ENCODE measurements at places on chromosomes 2 and 18.
A peak's percentile ranks its signal among the peaks of the same experiment; 100 is the strongest.

- DNase-seq, result peak; percentile 27
These were observed 8.6 kb downstream of the RBMS1 start for GRCh38 chr2:160484859-160485520.

DNA sequence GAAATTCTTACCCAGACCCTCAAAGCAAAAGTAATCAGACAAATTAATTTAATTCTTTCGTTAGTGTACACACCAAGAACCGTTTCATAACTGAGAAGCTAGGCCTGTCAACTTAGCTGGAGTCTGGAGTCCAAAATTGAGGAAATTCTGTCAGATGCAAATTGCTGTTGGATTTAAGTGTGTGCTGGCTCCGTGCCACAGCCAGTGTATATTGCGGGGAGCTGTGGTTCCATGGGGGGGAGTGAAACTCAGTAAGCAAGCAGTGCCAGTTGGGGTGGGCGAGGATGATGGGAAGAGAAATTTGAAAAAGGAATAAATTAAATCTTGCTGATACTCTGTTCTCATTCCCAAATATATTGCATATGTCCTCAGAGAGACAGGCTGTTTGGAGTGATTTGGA is 4.0 kb downstream of the ARPC2 start:
- DNase-seq, result no peak

DNA sequence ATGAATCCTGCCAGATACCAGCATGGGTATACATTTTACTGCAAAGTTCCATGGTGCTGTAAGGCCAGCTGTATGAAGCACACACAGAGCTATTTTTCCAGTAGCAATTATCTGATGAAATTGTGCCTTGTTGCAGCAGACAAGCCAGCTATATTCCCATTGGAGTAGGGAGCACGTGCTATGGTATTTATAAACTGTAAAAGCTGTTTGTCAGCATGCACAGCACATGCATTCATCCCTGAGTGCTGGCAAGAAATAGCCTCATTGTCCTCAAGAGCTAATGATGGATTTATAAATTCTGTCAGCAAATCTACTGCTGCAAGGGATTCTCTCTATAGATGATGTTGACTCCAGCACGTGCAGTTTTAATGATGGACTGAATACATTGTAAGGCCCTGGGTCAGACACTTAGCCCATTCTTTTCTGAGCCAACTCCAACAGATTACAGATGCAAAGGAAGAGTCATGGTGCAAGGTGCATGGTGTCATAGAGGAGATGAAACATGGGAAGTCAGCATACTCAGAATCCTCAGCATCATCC is 61.7 kb downstream of the KCNS3 start:
- no peak for DNase-seq

- no peak for DNase-seq
These were observed 5.0 kb downstream of the RNF152 start for GRCh38 chr18:61887838-61888237.

- DNase-seq, result no peak
These were observed 50.4 kb downstream of the PLB1 start for GRCh38 chr2:28546242-28546641.

DNA sequence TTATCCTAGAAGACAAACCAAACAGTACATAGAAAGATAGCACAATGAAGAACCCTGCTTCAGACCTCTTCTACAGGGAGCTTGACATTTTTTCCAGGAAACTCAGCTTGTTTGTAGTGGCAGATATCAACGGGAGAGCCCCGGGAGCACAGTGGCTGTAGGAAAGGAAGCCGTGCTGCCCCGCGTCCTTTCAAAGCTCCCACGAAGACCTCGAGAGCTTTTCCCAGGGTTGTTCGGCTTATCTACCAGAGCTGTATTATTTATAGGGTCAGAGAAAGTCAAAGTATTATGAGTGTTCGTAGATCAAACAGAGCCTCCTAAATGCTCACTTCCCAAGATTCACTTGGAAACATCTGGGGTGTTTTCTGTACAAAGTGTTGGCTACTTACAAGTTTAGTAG is 167.1 kb upstream of the COPS8 start:
- DNase-seq, result no peak

DNA sequence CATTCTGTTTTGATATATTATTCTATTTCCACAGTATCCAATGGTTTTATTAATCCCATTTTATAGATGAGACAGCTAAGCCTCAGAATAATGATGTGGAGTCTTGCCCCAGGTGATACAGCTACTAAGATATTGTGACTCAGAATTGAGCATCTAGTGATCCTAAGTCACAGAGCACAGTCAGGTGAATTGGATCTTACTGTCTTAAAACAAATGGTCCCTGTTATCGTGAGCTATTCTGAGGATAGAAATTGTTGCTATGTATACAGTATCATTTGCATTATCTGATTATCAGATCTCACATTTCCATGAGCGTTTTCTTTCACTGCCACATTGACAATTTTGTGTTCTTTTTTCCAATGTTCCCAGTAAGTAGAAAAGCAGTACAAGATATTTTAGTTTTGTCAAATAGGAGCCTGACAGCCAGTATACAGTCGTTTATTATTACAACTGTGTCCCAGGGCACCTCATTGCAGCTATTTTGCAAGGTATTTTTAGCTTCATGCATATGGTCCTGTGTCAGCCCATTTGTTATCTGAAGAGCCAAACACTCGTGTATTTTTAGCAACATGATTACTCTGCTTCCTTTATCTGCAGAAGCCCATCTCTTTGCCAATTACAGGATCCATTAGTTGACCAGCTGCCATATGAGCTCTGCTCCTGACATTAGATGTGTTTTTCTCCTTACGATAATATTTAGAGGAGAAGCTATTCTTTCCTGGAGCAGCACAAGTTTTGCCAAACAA is 25.1 kb upstream of the SGPP2 start:
- DNase-seq, result no peak

GRCh38 chr2:212814941-212815340 is 276.3 kb upstream of the ERBB4 start:
- DNase-seq, result no peak

GRCh38 chr2:109614715-109615636 is 812 bp downstream of the SOWAHC start:
- DNase-seq, result no peak

- no peak for DNase-seq
These were observed 355.2 kb upstream of the UBE2E3 start for GRCh38 chr2:180625006-180625844.

DNA sequence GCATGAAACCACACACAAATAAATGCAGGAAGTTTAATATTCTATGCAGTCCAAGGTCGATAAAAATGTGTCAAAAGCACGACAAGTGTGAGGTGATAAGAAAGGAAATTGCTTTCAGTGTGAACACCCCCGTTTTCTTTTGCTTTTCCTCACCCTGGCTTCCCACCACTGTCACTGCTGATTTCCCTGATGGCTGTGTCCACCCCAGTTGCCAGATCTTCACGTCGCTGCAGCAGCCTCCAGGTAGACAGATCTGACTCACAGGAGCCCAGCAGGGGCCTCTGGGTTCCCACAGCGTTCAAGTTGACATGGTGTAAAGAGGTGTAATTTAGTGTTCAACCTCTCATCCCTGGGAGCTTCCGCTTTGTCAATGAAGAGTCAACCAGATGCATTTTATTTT is 128.0 kb upstream of the TACR1 start:
- no peak for DNase-seq

DNA sequence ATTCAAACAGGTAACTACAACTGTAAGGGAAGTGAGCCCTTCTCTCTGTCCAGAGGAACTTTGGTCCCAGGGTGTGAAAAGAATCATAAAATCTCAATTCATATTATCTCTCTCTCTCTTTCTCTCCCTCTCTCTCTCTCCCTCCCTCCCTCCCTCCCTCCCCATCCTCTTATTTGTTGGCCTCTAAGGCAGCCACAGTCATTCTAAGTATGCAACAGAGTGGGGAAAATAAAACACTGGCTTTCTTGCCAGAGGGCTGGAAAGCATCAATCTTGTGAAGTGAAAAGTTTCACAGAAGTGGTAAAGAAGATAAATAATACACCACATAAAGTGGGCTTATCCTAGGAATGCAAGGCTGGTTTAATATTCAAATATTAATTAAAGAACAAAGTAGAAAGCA is 95.6 kb upstream of the KCNH7 start:
- DNase-seq, result no peak

- DNase-seq, result no peak
These were observed 12.7 kb upstream of the PTPN4 start for GRCh38 chr2:119746836-119747686.

- no peak for DNase-seq
These were observed 155.0 kb downstream of the TTC32 start for GRCh38 chr2:19746611-19747309.

DNA sequence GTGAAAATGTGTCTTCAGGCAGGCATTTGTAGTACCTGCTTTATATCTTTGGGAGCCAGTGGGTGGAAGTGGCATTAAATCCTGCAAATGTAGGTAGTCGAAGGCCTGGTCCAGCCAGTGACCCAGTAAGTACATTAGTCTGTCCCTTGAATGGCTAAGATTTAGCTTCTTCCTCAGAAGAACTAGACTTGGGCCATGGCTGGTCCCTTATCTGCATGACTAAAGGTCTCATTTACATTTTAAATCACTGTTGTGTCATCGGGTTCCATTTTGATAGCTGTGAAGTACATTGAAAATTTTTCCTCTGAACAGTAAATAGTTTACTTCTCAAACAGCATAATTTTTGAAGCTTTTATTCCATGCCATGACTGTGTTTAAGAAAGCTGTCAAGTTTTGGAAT is 438.4 kb upstream of the KLHL29 start:
- no peak for DNase-seq

DNA sequence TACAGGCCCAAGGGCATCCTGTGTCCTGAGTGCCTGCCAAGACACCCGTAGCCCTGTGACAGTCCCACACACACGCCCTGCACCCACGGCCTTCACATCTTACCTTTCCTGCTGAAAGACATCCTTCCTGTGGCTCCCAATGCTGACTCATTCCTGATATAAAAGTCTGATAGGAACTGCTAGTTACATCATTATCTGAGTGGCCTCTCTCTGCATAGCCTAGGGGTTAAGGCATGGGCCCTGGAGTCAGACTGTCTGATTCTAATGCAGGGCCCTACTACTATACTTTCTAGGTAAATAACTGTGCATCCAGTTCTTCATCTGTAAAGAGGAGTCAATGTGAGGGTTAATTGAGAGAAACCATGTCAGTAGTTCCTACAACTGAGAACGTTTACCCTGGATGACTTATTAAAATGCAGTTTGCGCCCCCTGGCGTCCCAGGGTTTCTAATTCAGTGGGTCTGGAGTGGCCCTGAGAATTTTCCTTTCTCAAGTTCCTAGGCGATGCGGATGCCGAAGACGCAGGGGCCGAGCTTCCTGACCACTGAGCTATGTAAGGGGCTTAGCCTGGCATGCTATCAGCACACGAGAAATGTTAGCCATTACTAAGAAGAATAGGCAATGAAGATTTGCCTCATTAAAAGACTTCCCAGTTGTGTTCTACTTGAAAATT is 6.0 kb upstream of the GPR45 start:
- DNase-seq, result peak; percentile 62

DNA sequence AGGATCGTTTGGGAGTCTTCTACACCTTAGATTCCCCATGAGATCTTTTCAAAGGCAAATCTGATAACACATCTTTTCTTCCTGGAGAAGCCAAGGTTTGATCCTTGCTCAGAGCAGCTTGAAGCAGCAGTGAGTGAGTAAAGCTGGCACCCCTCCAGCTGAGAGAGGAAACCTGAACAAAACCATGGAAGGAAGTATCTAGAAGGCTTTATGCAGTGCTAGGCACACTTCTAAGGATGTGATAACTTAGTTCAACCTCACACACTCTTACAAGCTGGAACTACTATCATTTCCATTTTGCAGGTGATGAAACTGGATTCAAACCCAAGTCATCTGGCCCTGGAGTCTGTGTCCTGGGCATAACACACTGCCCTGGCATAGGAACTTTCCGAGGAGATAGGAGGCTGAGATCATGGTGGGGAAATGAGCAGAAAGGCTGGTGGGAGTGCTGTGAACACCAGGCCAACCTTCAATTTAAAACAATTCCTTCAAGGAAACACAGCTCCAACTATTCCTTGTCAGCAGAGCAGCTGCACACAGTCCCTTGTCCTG is 71.2 kb downstream of the CTAGE1 start:
- DNase-seq, result no peak

DNA sequence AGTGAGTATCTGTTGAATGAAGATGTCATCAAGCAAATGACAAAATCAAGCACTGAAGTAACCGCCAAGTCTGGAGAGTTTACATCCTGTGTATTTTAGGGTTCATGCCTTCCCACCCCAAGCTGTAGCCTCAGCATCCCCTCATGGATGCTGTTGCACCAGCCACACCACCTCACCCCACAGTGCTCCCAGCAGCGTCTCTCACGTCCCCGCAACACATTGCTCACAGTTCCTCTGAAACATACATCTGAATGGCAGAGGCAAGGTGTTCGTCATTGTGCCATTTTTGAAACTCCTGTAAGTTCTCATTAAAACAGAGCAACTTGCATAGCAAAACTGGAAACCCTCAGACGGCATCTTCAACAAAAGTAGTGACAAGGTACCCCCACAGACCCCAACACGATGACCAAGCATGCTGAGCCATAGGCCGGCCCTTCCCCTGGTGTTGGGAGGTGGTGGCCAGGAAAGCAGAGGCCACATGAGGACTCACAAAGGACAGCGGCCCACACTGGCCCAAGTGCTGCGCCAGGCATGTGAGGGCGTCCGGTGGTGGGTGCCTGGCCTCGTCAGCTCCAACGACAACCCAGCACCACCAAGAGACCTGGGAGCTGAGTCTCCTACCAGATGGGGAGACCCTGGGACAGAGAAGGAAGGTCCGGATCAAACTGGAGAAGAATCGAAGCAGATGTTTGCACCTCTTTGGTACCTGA is 456.5 kb downstream of the EIPR1 start:
- no peak for DNase-seq

GRCh38 chr2:20595439-20596192 is 55.3 kb downstream of the HS1BP3 start:
- DNase-seq, result no peak

- no peak for DNase-seq
These were observed 24.2 kb downstream of the TET3 start for GRCh38 chr2:74008761-74009395.

DNA sequence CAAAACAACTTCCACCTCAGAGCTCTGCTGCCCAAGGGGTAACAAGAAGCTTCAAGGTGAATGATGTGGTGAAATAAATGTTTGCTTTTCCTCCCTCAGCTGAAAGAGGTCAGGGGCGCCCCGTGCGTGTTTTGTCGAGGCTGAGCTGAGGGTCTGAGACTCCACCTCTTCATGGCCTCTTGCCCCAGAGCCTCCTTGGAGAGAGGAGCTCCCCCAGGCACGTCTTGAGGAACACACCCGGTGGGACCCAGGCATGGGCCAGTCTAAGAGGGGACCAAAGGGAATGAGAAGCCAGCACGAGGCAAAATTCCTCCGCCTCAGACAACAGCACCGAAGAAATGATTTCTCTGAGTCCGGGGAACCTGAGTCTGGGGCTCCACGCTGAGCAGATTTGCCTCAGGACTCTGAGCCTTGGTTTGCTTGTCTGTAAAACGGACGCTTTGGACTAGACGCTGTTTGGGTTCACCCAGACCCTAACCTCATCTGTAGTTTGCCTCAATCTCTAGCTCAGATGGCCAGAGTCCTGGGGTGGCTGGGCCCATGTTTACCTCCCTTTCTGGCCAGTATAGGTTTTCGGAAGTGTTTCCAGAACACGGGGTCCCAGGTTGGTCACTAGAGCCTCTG is 56.4 kb upstream of the ODC1 start:
- DNase-seq, result no peak

- DNase-seq, result no peak
These were observed 41.6 kb upstream of the ANXA4 start for GRCh38 chr2:69700381-69700780.

- no peak for DNase-seq
These were observed 149.3 kb downstream of the CABLES1 start for GRCh38 chr18:23284629-23285028.

GRCh38 chr2:159206736-159207380 is 79.6 kb downstream of the WDSUB1 start:
- no peak for DNase-seq

Measured in activated naive CD4-positive, alpha-beta T cell treated with Interleukin-2 at 50 U/mL for 16 hours (primary cell).